T-helper 2 cell (primary cell): ENCODE measurements at places on chromosomes 2 and 18.

DNA sequence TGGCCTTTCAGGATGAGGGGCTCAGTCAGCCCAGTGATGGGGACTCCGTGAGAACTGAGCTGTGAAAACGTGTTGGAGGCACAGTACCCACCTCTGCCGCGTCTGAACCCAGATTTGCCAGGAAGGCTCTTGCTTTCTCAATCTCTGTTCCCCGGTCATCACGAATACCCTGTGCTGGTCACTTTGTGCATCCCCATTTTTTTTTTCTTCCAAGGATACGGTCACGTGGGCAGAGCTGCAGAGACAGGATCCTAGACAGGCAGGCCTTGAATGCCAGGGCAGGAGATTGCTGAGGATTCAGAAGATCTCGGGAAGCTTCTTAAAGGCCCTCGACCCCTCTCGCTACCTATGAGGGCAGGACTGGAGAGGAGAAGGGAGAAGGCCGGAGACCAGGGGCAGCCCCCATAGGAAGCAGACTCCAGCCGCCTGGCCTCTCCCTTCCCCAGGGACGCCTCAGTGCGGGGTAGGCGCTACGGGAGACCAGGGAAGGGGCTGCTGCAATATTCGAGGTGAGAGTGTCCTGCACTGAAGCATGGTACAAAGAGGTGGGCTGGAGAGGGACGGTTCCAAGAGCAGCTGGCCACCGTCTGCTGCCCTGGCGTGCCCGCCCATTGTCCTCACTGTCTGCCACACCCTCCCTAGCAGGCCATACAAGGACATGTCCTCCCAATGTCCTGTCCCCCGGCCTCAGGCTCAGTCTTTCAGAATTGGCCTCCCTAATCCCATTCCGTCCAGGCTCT is 29.0 kb upstream of the TAF1B start:
- no peak for DNase-seq

GRCh38 chr18:7290077-7290476 is 59.2 kb downstream of the LRRC30 start:
- DNase-seq: no peak

DNA sequence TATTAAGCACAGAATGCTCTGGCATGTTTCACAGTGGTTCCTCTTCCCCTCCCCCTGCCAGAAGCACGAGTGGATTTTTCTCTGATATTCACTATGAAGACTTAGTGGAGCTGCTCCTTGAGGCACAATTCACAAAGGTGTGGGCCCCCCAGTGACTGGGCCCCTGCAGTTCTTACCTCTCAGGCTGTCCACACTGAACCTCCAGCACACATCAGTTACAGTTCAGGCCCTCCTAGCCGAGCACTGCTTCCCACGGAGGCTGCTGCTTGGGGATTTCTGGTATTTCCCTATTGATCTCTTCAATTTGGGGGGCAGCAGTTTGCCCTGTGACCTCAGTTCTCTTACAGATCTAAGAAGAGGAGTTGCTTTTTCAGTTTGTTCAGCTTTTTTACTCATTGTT is 236.1 kb downstream of the SH3RF3 start:
- no peak for DNase-seq

GRCh38 chr2:10557506-10558265 is 109.6 kb upstream of the ODC1 start:
- DNase-seq: no peak

DNA sequence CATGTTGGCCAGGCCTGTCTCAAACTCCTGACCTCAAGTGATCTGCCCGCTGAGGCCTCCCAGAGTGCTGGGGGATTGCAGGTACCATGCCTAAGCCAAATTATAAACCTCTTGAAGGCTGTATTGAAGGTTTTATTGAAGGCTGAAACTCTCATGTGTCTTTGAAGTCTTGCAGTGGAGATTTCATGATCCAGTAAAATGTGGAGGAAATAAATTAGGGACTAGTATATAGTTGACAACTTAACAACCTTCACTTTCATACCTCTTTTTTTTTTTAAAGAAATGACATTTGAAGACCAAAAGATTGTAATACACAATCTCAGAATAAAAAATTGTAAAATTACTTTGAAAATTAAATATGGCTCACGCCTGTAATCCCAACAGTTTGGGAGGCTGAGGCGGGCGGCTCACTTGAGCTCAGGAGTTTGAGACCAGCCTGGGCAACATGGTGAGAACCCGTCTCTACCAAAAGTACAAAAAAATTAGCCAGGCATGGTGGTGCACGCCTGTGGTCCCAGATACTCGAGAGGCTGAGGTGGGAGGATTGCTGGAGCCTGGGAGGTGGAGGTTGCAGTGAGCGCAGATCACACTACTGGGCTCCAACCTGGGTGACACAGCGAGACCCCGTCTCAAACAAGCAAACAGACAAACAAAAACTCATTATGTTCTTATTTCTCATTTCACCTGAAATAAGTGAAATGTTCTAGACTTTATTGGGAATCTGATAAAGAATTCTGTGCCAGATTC is 8.0 kb downstream of the EML4 start:
- DNase-seq: no peak

DNA sequence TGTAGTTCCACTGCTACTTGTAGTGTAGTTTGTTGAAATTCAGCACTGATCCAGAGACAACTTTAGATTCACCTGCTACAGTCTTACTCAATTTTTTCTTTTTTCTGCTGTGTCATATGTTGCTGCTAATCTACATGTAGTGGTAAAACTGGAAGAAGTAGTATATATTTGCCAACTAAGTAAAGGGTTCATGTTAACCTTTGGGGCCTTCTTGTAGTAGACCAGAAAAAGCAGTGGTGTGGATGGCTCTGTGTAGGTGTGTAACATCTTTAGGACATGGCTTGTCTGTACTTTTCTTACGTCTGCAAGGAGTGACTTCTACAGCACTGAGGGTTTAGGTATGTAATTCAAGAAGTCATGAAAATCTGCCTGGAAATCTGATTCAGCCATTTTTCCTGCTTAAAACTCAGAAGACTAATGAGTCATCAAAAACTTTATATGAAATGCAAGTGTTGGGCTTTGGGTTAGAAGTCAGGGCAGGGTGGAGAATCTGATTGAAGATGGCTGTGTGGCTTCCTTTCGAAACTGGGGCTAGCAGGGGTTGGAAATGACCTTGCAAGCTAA is 8.4 kb downstream of the PTPRM start:
- DNase-seq: no peak

- DNase-seq: no peak
Observed at GRCh38 chr2:72271766-72272641, 124.3 kb upstream of the CYP26B1 start.

DNA sequence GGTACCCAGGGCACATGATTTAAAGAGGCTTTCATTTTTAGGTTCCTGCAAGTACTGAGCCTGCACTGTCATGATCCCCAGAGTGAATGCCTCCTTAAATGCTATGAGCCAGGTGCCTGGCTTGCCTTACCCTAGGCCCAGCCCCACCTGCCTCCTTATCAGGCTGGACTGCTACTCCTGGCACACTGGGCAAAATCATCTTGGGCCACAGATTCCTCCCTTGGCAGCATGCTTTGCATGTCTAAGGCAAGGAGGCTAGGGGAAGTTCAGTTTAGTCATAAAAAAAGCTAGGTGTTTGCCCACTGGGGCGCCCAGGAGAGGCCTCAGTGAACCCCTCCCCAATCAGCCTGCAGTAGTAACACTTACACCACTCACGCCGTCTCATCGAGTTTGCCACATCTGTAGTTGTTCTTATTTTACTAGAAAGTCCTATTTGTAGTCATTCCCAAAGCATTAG is 45.1 kb downstream of the LBH start:
- DNase-seq: no peak

- no peak for DNase-seq
Observed at GRCh38 chr2:216539791-216540241, 41.2 kb downstream of the RPL37A start.

DNA sequence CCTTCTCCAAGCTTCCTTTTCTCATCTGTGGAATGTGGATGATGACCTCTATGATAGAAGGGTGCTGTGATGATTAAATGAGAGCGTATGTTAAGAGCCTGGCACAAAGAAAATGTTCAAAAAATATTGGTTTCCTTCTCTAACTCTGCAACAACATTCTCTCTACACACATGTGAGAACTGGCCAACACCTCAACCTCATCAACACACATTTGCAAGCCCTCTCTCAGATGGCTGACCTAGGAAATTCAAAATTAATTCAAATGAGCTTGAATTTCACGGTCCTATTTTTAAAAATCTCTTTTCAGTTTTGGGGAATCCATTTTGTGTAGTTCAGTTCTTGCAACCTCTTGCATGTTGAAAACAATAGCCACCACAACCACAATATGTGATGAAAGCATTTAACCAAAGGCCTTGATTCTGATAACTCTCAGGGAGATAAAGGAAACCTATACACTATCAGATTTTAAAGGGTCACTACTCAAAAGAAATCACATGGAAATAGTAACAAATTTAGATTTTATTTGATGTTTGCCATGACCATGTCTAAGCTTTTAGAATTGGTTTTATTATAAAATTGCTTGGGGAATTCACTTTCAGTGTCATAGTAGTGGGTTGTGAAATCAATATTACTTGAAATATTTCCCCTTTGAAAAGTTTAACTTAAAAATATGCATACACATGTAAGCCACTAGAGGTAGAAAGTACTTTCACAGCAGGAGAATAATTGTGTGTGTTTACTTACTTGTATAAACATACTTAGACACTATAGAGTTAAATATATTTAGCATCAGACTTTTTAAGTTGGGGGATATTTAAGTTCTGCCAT is 16.6 kb upstream of the NABP1 start:
- no peak for DNase-seq
